Left lobe of liver (tissue), 2 donors: ENCODE measurements at places on chromosomes 3 and 15.

DNA sequence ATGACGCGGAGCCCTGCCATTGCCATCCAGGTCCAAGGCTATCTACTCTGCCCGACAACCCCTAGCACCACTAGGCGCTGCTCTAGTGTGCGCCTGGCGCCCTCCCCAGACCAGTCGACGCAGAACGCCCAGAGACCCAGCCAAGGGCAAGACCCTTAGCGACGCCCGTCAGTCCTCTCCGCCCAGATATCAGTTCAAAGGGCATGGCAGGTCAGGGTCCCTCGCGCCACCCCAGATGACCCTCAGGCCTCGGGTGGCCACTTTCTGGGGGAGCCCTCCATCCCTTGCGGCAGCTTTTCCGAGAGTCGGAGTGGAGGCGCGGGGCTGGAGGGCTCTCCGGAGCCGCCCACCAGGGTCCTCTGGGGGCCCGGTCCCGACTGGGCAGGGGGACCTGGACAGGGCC lies 371 bp upstream of the CLSTN2 start:
- DNase-seq = no peak

- no peak for DNase-seq
These were observed 81.7 kb upstream of the UMPS start for GRCh38 chr3:124648551-124648950.

DNA sequence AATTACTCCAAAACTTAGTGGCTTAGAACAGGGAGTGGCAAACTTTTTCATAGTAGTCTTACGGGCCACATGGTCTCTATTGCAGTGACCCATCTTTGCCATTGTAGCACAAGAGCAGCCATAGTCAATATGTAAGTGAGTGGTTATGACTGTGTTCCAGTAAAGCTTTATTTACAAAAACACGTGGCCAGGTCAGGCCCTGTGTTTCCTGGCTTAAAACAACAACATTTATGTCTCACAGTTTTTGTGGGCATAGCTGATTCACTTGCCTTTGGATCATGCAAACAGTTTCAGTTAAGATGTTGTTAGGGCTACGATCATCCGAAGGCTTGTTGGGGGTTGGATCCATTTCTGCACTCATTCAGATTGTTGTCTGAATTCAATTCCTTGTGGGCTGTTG lies 103.8 kb downstream of the CHCHD6 start:
- no peak for DNase-seq

- no peak for DNase-seq
These were observed 716.2 kb downstream of the DIPK2A start for GRCh38 chr3:144687862-144688261.

- DNase-seq = no peak
These were observed 107.4 kb downstream of the IGF1R start for GRCh38 chr15:98755781-98756180.

DNA sequence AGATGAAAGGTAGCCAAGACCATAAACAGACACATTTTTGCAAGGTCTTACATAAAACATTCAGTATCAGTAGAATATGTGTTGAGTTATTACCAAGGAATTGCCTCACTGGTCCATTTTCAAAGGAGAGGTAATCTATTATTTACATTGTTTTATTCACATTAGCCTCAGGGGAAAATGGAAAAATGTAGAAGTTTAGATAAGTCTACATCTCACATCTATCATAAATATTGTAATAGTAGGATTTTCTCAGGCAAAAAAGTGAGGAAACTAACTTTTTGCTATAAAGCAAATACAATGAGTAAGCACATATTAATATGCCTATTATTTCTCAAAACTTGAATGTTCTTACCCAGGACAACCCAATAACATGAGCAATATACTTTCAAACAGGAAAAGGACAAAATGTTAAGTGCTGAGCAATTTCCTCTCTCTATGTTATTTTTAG lies 184.6 kb upstream of the AGTR1 start:
- DNase-seq = no peak

GRCh38 chr3:61141697-61142096 lies 109.6 kb downstream of the FHIT start:
- no peak for DNase-seq

- no peak for DNase-seq
These were observed 9.8 kb upstream of the OR5K4 start for GRCh38 chr3:98343647-98344507.

DNA sequence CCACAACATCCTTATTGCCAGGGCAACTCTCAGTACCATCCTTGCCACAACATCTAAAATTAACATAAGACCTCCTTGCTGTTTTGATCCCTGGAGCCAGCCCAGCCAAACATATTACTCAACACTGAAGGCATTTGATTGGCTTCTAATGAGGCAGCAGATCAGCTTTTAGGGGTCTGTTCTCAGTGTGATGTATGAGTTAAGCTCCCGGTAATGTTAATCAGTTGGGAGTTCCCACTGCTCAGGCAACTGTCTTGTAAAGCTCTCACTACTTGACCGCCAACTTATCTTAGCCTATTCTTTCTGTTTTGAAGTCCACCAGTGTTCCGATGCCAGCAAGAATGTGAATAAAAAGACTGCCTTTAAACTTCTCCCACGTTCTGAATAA lies 158.9 kb downstream of the FOXB1 start:
- no peak for DNase-seq
